ENCODE measurements at places on chromosomes 5 and 9.

- DNase-seq, result peak; percentile 45
Observed at GRCh38 chr9:127918183-127919107, 1.6 kb upstream of the ST6GALNAC4 start.

GRCh38 chr5:168917947-168918600 is 338.9 kb upstream of the PANK3 start:
- DNase-seq, result no peak

- DNase-seq, result no peak
Observed at GRCh38 chr5:180461303-180461702, 32.9 kb upstream of the CNOT6 start.

DNA sequence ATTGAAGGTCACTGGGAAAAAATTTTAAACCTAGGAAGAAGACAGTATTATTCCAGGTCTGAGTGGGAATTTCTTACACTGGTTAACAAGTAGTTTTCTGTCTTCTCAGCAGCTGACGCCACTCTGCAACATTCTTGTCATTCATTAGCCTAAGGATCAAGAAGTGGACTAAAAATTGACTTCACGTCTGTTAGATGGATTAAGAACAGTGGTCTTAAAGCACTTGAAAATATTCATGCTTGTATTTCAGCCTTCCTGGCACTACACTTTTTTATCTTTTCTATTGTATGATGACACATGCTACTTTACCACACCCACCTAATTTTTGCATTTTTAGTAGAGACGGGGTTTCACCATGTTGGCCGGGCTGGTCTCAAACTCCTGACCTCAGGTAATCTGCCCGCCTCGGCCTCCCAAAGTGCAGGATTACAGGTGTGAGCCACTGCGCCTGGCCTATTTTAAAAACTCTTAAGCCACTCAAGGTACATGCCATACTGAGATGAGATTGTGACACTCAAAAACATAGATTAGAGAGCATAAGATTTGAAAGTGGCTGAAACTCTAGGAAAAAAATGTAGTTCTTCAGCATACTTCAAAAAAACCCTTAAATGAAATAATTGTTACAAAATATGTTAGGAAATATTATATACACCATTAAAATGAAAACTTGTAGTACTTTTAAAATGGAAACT is 8.4 kb downstream of the MATR3 start:
- DNase-seq, result no peak

- DNase-seq, result no peak
Observed at GRCh38 chr5:95852567-95852966, 30.0 kb upstream of the GLRX start.

GRCh38 chr9:7980691-7981289 is 181.2 kb upstream of the DMAC1 start:
- DNase-seq, result no peak

- DNase-seq, result peak; percentile 45
Observed at GRCh38 chr9:27599102-27599869, 26.0 kb upstream of the C9orf72 start.

- DNase-seq, result no peak
Observed at GRCh38 chr5:147675168-147675567, 107.4 kb downstream of the JAKMIP2 start.

DNA sequence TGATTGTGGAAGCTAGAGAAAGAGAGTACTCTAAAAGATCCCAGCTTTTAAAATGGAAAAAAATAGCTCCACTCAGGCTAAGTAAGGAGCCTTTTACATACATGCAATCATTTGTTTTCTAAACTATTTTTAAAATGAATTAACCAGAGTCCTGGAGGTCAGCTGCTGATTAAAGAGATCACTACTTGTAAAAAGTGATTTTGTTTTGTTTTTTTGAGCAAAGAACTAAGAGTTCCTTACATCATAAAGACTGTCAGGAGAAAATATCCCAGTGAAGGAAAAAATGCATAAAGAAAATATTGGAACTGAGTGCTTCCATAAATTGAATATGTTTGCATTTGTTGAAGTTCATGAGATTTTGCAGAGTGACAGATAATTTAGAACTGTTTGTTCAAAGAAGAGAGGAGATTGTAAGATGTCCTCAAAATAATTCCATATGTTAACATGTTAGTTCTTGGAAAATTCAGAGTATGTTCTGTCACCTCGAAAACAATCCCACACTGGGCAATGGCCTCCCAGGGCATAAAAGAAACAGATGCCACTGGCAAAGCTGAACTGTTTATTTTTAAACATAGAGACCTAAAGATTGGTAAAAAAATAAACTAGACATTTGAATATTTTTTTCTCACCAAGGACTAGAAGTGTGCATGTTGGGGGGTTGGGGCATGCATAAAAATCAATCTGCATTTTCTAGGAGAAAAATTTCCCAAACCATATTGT is 264.7 kb downstream of the NPR3 start:
- no peak for DNase-seq

- DNase-seq, result no peak
Observed at GRCh38 chr5:170523142-170523551, 19.3 kb downstream of the KCNIP1 start.

DNA sequence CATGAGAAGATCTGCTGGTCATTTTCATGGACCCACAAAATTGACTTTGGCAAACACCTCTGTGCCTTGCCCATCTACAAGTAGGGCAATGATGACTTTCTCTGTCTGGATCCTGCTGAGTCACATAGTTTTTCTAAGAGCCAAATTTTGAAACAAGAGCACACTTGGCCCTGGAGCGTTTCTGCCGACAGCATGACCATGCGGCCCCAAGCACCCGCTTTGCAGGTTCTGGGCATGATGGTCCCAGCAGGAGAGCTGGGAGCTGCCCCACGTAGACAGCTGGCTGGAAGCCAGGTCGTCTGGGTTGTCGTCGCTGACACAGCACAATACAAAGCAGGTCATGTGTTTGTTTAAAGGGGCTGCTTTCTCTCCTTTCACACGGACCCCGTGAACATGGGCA is 159.8 kb downstream of the SYK start:
- DNase-seq, result no peak

DNA sequence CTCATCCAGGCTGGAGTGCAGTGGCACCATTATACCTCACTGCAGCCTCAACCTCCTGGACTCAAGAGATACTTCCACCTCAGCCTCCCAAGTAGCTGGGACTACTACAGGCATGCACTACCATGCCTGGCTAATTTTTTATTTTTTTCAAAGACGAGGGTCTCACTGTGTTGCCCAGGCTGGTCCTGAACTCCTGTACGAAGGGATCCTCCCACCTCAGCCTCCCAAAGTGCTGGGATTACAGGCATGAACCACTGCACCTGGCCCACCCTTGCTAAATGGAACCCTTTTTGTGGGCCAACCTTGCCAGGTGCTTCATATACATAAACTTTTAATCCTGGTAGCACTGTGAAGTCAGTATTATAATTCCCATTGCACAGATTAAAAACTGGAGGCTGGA is 1.0 kb downstream of the GRHPR start:
- DNase-seq, result no peak

DNA sequence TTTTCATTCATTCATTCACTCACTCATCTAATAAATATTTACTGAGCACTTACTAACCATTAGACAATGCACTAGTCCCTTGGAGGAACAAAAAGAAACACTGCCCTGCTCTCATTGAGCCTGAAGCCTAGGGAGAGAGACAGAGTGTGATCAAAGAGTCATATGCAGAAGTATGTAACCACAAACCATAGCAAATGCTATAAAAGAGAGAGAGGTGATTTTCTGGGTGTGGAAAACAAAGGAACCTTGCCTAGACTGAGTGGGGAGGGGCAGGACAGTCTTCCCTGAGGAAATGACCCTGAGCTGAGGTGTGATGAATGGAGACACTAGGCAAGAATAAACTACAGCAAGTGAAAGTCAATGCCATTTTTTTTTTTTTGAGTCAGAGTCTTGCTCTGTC is 10.8 kb upstream of the ADRA1B start:
- DNase-seq, result peak; percentile 23

GRCh38 chr5:92559781-92560180 is 1021.2 kb downstream of the NR2F1-AS1 start:
- no peak for DNase-seq

GRCh38 chr5:106106384-106106783 is 1564.4 kb downstream of the EFNA5 start:
- DNase-seq, result no peak

GRCh38 chr5:60674251-60675069 is 25.5 kb downstream of the DEPDC1B start:
- DNase-seq, result no peak

GRCh38 chr9:99075246-99075912 is 29.5 kb upstream of the TGFBR1 start:
- no peak for DNase-seq

- DNase-seq, result no peak
Observed at GRCh38 chr9:5895782-5896181, 5.1 kb downstream of the MLANA start.

DNA sequence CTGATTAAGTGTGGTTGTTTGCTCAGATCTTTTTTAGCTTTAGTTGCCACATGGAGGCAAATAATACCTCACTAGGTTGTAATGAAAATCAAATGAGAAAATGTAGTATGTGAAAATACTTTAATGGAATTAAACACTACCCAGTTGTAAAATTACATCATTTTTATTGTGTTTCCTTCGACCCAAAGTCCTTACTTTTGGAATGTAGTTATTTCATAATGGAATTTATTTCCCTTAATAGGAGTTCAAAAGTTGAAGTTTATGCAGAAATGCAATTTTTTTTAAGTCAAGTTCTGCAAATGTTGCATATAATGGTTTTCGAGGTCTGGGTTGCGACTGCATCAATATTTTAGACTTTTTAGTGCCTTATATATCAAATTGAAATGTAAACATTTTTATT is 31.0 kb downstream of the TNPO1 start:
- DNase-seq, result no peak

DNA sequence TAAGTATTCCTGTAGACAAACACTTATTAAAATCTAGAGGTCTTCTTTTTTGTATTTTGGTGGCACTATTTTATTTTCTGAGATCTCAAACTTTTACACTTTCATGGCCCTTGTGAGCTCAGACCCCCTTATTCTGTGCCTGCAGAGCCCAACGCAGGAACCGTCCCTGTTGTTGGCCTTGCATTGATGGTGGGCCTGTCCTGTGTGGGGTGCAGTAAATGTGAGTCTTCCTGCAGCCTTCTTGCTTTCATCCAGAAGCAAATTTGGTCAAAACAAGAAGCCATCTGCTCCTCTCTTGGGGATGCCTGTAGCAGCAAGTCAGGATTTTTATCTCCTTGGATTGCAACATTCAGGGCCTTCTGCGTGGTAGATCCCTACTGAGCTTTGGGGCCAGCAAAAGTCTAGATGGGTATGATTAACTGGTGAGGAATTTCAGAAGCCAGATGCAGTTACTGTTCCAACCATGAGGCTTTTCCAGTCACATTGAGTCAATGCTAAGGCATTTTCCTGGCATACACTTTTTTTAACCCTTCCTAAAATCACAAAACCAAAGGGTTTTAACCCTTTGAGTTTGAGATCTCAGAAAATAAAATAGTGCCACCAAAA is 31.7 kb downstream of the BASP1 start:
- DNase-seq, result no peak

- no peak for DNase-seq
Observed at GRCh38 chr5:136035837-136036236, 7.0 kb downstream of the TGFBI start.

GRCh38 chr9:38089387-38090165 is 20.5 kb upstream of the SHB start:
- DNase-seq, result no peak

DNA sequence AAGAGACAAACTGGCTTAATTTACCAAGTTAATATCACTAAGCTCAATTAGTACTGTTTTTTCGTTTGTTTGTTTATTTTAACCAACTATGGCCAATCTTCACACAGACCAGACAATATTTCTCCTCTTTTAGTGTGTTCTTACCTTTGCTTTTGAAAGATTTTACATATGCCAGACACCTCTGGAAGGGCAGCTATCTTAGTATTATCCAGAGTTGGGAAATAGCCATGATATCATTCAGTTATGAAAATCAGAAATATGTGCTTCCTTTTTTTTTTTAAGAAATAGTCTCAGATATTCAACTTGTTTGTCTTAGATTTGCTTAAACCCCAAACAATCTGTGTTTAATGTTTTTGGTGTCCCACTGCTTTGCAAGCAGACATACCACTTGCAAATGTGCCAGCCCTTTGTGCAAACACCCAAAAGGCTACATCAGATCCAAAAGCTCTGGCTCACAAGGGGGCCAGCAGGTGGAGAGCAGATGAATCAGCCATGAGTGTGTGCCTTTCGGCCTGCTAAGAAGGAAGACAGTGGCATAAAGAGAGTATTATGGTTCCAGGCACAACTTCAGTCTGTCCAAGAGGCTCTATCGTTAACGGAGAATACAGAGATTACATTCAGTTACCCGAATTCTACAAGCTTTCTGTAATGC is 147.6 kb downstream of the EFNA5 start:
- no peak for DNase-seq

GRCh38 chr9:27722866-27723265 is 149.6 kb upstream of the C9orf72 start:
- DNase-seq, result no peak

- no peak for DNase-seq
Observed at GRCh38 chr5:95511606-95512005, 43.2 kb downstream of the SKIC3 start.

GRCh38 chr5:16616536-16617273 is at the start of gene RETREG1:
Gene RETREG1 (minus strand): TSS chr5:16616997. CDS start chr5:16616971, 26 bp downstream.
- DNase-seq, result peak; percentile 25

- DNase-seq, result no peak
Observed at GRCh38 chr5:110255194-110255593, 471.3 kb downstream of the TMEM232 start.

DNA sequence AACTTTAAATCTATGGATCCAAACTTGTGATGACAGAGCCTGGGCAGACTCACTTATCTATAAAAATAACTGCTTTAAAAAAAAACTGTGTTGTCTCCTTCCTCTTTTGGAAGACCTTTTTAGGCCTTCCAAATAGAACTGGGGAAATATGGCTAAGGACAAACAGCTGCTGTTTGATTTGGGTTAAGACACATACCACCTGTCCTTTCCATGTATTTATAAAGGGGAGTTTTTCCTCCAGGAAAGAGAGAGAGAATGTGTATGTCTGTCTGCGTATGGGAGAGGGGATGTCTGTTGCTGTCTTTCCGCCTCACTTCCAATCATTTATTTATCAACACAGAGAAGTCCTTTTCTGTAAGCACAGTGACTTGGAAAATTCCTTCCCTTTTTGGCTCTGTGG is 2.8 kb downstream of the ARHGEF37 start:
- DNase-seq, result peak; percentile 16

- no peak for DNase-seq
Observed at GRCh38 chr9:129038109-129038852, 1.9 kb downstream of the MIGA2 start.

- no peak for DNase-seq
Observed at GRCh38 chr9:26597542-26598149, 295.0 kb downstream of the CAAP1 start.

- DNase-seq, result peak; percentile 95
Observed at GRCh38 chr9:92147030-92147851, 32.0 kb upstream of the SPTLC1 start.

- no peak for DNase-seq
Observed at GRCh38 chr9:13447843-13448422, 168.4 kb upstream of the MPDZ start.

- no peak for DNase-seq
Observed at GRCh38 chr5:126998201-126998631, 32.1 kb downstream of the MARCHF3 start.

DNA sequence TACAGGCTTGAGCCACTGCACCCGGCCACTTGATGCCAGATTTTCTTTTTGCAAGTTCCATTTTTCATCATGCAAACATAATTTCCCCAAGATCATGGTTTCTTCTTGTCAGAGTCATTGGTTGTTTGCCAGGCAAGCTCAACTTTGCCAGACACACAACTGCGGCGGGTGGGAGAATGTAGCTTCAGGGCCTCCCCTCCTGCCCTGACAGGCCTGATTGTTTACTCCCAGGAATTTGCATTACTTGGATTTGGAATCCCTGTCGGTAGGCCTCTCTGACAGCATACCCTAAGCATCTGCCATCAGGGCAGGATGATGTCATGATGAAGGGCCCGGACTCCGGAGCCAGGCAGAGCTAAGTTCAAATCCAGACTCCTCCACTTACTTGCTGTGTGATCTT is 15.1 kb downstream of the RPS14 start:
- DNase-seq, result no peak
